ENCODE measurements at places on chromosomes 7 and 10. TPM values are rescaled to one million over a fixed set of nuclear protein-coding genes. Genes with fewer than 3 reads are reported as not detected.

DNA sequence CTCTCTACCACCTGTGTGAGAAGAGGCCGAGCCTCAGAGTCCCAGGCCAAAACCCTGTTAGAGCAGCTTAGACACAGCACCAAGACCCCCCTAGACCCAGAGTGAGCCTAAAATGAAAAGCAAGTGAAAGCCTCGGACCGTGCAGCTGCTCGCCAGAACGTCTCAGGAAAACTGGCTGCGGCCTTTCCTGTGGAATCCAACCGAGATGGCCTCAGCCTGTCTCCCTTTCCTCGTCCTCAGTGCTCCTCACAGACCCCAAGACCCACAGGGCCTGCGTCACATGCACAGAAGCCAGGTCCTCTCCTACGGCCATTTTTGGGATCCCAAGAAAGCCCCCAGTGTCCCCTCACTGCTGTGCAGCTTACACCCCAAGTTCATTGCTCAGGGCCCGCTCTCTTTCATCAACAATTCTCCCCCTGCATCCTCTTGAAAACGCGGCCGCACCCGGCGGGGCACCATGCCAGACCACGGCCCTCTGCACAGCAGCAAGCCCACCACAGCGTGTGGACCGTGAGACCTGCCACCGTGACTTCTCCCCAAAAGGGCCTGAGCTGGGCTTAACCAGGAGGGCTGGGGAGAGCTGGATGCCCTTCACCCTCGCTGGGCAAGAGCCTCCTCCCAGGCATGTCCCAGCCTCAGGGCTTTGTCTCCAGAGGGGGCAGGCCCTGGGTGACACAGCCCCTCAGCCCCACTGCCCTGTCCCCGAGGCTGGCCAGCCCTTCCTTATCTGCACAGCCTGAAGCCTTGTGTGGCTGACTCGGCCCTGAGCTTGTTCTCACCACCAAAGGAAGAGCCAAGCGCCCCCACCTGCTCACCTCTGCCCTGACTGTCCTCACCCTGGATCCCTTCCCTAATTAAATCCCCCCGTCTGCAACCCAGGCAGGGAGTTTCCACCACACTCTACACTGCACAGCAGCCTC, 142.9 kb downstream of the PTPRN2 start:
- DNase-seq = no peak

KCP gene
- 0.13 TPM for total RNA-seq

DNA sequence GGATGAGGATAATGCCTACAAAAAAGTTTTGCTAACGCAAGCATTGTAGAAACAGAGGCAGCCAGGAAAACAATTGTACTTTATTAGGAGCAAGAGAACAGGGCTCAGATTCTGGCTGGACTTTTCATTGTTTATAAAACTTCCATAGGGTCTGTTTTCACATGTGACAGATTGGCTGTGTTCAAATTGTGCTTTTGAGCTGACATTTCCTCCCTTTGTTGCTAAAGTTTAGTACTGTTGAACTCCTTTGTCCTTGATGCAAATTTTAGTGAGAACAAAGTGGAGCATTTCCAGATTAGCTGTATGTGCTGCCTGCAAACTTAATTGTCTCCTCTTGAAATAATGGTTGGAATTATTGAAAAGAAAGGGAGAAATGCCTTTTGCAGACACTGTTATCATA, 221.0 kb upstream of the FZD1 start:
- no peak for DNase-seq

- DNase-seq = no peak
These were observed at the start of gene DOCK1 for GRCh38 chr10:126904818-126905701. Gene DOCK1, plus strand, starts transcription at chr10:126905428. Its CDS starts 90 bp downstream, at chr10:126905518.

TFEC gene
- not detected for total RNA-seq

DNA sequence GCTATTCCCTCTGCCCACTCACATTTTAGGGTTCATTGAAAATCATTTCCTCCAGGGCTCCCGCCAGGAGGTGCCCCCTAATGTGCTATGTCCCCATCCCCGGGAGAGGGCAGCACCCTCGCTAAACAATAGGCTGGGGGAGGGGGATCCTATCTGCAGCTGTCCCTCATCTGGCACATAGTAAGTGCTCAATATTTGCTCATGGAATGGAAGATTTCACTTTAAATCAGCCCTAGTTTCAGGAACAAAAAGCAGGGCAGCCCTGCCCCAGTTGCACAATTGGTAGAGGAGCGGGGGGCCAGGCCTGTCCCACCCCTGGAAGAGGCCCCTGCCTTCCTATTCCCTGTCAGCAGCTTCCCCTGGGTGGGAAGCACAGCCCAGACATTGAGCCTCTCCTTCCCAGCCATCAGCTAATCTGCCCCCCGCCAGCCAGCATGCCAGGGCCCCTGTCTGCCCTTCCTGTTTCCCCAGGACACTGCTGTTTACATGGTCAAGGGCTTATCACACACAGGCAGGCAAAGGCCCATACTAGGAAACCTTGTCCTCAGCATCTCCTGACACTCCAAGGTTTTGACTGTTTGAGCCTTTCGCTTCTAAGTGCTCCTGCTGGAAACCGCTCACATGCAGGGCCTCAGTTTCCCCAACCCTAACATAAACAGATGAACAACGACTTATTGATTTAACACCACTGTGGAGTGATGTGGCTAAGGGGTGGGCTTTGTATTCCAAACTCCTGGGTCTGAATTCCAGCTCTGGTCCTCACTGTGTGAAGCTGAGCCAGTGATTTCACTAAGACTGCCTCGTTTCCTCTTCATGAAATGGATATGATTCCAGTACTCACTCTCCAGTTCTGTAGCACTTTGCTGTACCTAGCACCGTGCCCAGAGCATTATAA, 130.7 kb upstream of the ZMIZ1 start:
- no peak for DNase-seq

FOXI2 gene
- not detected for total RNA-seq

Data from Panc1 (cell line).